ENCODE measurements at places on chromosomes 2 and 18.
A peak's percentile ranks its signal among the peaks of the same experiment; 100 is the strongest.

DNA sequence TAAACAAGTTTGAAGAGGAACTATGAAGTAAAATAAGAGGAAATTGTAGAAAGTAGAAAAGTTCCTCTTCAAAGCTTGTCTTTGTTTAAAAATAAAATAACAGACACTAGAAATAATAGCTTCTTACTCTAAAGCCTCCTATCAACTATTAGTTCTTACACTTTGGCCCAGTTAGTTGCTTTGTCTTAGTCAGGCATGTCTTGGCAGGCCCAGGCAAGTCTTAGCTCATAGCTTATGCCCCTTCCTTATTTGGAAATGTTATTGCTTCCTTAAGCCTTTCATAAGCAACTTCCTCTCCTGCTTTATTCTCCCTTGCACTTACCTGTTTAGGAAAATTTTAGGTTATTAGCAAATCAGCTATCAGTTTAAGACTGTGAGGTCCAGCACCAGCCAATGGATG is 950.6 kb upstream of the LRATD1 start:
- DNase-seq = no peak

DNA sequence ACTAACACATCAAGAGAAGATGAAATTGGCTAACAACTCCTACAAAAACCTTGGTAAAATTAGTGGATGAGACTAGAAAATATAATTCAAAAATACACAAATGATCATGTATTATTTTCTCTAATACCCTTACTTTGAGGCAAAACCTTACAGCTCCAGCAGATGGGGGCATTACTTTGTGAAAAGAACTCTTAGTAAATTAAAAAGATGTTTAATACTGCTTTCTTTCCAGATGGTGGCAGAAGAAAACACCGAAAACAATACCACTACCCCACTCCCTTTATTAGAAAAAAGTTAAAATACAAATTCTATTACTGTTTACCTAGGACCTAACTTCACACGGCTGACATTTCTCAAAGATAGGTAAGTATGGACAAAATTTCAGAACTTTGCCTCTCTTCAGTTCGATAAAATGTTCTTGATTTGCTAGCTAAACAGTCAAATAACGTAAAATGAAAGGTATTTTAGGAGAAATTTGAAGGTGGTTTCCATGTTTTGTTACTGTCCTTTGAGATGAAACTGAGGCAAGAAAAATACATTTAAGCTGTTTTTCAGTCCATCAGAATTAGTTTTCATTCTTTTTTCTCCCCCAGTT is 30.6 kb downstream of the ORC4 start:
- peak; percentile 78 for DNase-seq

- DNase-seq = peak; percentile 43
Measured at GRCh38 chr18:52242711-52243110, 97.3 kb upstream of the DCC start.

- DNase-seq = peak; percentile 58
Measured at GRCh38 chr2:151289972-151290866, 751 bp upstream of the NMI start.

GRCh38 chr2:28338046-28338817 is 54.4 kb upstream of the FOSL2 start:
- DNase-seq = peak; percentile 81

DNA sequence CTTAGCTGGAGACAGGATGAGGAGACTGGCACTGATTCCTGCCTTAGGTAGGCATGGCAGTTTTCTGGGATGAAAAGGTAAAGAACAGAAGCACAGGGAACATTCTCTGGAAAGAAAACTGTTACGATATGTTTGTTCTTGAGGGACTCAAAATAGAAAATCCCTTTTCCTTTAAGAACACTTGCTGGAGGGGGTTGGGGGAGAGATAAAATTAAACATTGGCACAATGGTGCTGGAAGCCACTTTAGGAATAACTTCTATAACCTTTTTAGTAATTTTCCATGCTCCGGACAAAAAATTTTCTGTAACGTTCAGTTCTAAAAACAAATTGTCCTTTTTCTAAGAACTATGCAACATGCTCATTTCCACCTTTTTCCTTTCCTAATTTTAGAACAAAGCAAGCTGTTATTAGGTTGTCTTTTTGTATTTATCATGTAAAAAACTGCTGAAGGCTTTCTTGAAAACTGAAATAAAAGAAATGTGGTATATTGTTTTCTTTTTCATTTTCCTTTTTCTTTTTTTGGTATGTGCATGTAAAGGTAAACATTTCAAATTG is 343.8 kb downstream of the EPHA4 start:
- no peak for DNase-seq

DNA sequence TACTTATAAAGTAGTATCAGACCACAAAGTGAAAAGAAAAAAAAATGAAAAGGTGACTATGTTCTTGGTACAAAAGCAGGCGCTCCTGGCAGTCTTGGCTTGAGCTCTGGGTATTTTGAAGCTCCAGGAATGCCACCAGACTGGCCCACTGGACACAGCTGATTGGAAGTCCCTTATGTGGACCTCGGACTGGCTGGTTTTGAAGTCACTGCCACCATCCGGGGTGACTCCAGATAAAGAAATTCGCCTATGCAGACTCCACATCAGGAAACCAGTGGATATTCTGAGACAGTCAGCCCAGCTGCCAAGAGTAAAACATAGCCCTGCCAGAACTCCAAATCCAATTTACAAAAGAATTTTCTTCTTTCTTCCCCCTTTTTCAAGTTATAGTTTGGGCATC is 28.0 kb downstream of the ACKR3 start:
- DNase-seq = no peak

GRCh38 chr2:53969968-53970723 is 647 bp downstream of the PSME4 start:
- DNase-seq = peak; percentile 54

GRCh38 chr2:126669772-126670171 is 13.8 kb downstream of the GYPC start:
- peak; percentile 60 for DNase-seq

GRCh38 chr18:75081486-75081885 is 127.5 kb downstream of the PTGR3 start:
- DNase-seq = no peak

DNA sequence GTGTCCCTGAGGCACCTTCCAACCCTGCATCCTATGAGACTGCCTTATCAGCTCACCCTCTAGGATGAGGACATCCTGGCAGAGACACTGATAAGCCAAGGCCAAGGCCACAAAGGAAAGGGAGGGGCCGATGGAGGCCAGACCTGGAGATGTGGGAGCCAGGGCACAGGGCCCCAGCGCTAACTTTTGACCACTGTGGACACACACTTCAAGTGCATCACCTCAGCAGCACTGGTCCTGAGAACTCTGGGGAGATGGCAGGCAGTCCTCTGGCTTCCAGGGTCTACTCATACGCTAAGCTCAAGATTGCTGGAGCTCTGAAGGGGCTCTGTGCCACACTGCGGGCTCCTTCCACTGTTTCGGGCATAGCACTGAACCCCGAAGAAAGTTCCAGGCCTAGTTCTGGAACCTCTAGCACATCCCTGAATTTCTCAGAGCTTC is 100.2 kb upstream of the ID2 start:
- no peak for DNase-seq

- peak; percentile 40 for DNase-seq
Measured at GRCh38 chr2:96914332-96914731, 44.5 kb upstream of the SEMA4C start.

DNA sequence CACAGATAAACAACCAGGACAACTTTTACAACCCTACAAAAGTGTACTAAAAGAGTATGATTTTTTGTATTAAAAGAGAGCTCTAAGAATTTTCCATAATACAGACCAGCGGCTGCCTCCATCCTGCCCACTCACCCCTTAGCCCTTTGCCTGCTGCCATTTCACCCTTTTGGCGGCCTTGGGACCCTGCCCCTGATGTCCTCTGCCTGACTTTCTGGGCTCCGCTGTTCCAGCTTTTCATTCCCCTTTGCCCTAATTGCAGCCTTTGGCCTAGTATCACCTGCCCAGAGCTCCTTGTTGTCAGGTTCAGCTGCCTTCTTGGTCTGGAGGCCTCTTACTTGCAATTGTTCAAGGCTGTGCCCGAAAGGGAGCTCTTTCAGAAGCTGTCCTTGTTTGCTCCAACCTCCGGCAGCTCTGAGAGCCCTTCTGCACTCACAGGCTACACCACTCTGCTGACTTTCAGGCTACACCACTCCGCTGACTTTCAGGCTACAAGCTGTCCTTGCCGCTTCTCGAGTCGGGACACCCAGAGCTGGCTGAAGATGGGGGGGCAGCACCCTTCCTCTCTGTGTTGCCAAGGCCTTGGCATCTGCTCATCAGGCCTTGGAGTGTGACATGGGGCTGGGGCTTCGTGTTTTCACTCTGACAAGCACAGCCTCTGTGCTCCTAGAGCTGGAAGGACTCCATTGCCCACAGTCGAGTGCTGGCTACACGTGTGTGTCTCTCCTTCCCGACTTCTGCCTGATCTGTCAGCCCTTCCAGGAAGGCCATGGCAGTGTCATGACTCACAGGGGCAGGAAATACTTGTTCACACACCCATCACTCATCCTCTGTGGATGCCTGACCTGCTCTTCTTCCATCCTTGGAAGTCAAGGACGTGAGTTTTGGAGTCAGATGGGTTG is 43.1 kb upstream of the HDAC4 start:
- peak; percentile 8 for DNase-seq

DNA sequence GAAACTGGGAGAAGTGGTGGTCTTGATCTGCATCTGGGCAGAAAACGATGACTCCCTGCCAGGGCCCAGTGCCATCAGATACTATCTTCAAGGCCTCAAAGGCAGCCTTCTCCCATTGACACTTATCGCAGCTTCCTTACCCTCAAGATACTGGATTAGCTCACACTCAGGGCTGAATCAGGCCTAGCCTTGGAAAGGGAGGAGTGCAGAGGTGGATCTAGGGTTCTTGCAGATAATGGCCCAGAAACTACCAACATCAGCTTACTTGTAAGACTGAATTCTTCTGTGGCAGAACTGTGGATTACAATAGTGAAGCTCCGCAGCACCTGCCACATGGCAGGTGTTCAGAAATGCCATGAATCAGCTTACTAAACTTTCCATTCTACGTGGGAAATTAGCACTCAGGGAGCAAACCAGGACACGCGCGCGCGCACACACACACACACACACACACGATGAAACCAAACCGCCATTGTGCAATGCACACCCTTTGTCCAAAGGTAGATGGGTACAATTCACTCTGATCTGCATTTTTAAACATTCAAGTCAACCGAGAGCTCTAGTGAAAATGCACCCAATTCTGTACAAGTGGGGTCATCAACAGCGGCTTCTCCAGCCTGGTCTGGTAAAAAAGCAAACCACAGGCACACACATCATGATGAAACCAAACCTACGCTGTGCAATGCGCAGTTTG is 26.3 kb upstream of the TMEM182 start:
- no peak for DNase-seq

DNA sequence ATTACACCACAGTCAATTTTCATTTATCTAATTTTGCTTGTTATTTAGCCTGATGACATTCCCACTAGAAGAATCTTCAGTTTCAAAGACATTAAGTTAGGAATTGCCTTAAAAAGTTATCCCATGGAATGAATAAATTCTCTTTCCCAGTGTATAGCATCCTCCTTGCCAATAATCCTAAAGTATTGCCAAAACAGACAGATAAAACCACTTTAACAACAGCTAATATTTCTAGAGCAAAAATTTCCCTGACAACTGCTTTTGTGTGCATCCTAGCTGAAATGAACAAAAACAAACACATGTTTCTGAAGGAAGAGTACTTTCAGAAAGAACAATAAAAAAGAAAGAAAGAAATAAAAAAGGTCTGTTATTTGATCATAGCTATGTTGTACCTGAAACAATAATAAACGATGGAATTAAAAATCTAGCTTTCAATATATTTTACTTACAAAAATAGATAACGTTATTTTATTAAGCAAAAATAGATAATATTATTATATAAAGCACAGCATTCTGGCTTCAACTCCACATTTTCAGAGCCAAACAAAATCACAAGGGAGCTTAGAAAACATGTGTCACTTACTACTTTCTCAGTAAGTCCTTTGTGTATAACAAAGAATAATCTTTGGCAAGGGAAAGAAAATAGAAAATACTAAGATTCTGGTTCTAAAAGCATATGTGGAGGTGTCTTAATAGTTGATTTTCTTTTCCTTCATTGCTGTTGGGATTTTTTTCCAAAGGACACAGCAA is 939.0 kb upstream of the CRIM1 start:
- no peak for DNase-seq

DNA sequence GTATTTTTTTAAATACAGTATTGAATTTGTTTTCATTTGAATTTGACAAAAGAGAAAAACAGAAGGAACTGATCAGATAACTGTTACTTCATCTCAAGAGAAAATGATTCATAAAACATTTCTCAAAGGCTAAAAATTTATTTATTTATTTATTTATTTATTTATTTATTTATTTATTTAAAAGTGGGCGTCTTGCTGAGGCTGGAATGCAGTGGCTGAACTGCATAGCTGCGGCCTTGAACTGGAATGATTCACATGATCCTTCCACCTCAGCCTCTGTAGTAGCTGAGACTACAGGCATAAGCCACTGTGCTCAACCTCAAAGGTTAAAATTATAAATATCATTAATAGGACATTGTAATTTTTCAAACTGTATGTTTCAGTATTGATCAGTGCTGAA is 4.5 kb upstream of the PUM2 start:
- DNase-seq = peak; percentile 61

DNA sequence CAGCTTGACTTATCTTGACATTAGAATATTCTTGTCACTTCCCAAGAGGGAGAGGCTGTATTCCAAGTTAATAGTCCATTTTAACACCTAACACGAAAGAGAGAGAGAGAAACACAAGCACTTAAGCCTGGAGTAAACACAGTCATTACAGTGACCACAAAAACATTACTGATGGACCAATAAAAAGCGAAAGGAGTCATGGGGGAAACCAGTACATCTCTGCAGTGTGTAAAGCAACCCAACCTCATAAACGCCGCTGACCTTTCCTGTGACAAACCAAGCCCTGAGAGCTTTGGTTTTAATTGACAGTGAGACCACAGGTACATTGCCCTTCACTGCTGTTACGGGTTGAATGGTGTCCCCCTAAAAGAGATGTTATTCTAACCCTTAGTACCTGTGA is 78.3 kb downstream of the SMAD4 start:
- DNase-seq = no peak

DNA sequence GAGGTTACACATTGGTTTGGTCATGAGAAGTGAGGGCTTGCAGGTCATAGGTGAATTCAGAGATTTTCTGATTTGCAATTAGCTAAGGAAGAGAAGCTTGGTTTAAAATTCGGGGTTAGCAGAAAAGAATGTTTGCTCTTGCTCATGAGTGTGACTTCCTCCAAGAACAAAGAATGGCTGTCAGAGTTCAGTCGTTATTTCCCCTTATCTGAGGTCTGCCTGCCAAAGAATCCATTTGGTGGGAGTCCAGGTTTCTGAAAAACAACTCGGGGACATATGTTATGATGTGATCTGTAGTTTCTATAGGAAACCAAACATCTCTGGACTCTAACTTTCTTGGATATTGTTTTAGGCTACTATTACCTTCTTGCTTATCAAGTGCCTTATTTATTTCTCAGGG is 3.2 kb upstream of the UGT1A6 start:
- DNase-seq = peak; percentile 89

DNA sequence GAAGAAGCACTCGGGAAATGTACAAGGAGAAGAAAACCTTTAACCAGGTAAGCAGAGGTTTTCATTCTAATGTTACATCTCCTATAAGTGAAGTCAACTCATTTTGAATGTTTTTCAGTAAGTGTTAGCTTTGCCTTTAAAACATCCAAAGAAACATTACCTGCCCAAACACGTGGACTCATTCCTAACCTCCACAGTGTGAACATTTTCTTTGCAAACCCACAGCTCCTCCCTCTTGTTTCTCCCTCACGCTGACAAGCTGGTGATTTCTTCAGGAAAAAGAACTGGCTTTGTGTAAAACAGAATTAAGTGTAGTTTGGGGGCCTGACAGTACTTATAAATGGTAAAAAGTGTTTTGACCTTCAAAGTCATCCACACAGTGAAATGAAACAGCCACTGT is 72.5 kb downstream of the MTCL1 start:
- no peak for DNase-seq
